DMS153 (cell line): ENCODE measurements at places on chromosomes 7 and 10.
A peak's percentile ranks its signal among the peaks of the same experiment; 100 is the strongest.

GRCh38 chr10:86547296-86547695, 25.7 kb upstream of the WAPL start:
- no peak for DNase-seq

DNA sequence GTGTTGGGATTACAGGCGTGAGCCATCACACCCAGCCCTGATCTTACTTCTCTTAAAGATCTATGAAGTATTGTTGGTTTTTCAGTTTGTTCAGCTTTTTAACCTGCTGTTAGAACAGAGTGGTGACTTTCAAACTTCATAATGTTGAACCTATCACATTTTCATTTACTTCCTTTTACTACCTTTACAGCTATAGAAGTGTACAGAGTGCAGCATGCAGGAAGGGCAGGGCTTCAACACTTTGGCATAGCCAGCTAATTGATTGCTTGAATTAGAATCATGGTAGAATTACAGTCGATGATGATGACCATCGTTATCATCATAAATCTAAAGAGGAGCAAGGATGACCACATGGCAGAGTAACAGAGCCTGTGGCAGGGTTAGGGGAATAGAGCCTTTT, 55.5 kb downstream of the AOAH start:
- DNase-seq, result no peak

DNA sequence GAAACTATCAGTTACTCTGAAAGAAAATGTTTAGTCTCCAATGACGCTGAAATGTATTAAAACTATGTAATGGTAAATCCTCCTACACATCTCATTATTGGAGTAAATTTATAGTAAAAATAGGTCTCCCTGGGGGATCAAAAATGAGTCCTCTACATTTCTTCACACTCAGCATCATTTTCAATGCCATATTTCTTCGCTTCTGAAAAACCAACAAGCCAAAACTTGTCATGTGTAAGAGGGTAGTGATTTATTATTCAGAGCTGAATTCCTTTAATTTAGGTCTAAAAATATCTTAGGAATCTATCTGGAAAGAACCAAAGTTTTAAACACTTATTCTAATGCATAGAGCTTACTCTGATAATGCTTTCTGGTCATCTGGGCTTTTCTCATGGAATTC, 3.0 kb downstream of the PDK4 start:
- no peak for DNase-seq

DNA sequence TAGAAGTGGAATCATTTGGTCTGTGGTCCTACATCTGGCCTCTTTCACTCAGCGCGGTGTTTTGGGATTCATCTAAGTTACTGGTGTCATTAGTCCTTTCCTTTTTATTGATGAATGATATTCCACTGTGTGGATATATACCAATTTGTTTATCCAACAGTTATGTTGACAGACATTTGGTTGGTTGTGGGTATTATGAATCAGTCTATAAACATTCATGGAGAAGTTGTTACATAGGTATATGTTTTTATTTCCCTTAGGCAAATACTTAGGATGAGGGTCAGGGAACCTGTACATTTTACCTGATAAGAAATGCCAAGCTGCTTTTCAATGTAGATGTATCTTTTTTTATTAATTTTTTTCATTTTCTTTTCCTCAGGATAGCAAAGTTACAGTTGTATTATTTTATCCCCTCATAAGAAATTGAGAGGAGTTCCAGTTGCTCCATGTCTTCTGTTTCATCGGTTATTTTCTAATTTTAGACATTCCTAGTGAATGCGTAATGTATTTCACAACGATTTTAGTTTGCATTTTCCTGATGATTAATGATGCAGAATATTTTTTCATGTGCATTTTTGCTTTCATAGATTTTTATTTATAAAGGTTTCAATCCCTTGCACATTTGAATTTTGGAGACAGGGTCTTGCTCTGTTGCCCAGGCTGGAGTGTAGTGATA, 203.8 kb upstream of the SH2B2 start:
- DNase-seq, result no peak

GRCh38 chr7:18468795-18469194, 26.8 kb upstream of the HDAC9 start:
- no peak for DNase-seq

DNA sequence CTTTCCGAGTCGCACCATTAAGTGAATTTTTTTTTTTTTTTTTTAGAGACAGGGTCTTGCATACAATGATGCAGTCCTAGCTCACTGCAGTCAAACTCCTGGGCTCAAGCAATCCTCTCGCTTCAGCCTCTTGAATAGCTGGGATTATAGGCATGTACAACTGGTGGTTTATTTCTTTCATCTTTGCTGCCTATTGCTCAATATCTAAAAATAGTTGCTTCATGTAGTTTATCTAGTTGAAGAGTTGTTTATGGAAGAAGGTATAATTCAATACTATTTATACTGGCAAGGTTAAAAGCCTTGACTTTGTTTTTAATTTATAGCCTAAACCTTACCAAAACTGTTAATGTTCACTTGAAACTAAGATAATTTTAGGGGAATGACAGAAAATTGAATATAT, 66.9 kb downstream of the SEMA3D start:
- DNase-seq, result no peak

DNA sequence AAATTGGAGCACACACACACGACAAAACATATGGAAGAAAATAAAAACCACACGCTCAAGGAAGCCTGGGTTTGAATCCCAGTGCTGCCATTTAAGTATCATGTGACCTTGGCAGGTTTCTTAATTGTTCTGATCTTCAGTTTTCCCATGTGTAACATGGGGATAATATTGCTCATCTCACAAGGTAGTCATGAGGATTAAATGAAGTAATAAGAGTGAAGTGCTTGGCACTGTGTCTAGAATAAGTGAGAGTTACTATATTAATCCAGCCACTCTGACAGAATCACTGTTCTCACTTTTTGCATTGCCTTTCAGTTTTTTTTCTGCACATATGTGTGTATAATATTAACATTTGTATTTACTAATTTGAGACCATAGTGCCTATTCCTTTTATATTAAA, 43.3 kb downstream of the GOLGA7B start:
- DNase-seq, result no peak

- peak; percentile 88 for DNase-seq
Observed at GRCh38 chr10:102678842-102679289, 34.6 kb downstream of the TRIM8 start.

GRCh38 chr7:33792547-33793105, 112.7 kb upstream of the BMPER start:
- DNase-seq, result no peak

DNA sequence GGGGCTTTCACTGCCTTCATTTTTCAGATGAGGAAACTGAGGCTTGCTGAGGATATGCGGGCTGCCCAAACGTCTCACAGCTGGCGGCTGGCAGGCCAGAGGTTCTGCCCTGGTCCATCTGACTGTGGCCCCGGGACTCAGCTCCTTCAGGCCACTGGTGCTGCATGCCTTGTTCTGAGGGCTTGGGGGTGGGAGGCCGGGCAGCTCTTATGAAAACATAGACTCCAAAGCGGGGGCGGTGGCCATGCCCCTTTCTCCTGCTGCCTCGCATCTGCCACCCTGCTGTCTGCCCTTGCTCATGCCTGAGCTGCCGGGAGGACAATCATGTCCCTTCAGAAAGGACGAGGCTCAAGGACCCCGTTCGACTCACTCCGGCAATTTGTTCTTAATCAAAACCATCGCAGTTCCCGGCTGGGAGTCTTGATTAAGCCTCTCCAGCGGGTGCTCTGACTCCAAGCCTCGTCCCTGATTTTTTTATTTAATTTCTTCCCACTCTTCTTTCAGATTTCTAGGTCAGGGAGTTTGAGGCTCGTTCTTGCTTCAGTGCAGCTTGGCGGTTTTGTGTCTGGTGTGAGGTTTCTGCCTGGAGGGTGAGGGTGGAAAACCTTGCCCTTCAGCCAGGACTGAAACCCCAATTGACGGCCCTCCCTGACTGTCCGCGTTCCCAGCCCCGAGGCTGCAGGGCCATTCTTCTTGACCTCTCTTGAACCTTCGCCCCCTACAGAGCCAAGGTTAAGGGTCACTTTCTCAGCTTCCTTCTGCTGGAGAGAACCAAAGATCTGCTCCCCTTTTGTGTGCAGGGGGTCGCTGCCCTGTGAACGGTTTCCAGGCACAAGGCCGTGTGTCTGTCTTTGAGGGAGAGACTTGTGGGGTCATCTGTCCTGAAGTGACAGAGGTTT, 120.8 kb downstream of the DNAJB6 start:
- no peak for DNase-seq

- DNase-seq, result no peak
Observed at GRCh38 chr10:58320351-58321049, 14.3 kb upstream of the UBE2D1 start.

- no peak for DNase-seq
Observed at GRCh38 chr7:151565541-151565940, 45.8 kb upstream of the RHEB start.

- DNase-seq, result no peak
Observed at GRCh38 chr7:90688810-90689209, 92.7 kb downstream of the CDK14 start.

- no peak for DNase-seq
Observed at GRCh38 chr7:151207315-151207714, 3.0 kb downstream of the H2BK1 start.

DNA sequence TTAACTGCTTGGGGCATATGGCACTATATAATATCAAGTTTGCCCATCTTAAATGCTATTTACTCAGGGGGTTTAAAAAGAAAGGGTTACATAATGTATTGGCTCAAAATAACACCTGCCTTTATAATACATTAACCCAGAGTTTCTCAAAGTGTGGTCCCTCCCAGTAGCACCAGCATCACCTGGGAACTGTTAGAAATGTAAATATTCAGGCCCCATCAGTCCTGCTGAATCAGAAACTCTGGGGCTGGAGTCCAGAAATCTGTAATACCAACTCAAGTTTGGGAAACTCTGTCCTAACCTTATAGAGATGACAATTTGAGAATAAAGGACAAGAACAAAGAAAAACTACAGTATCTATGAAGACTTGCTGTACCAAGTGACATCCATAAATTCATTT, 270.7 kb downstream of the PARD3 start:
- DNase-seq, result no peak

- DNase-seq, result no peak
Observed at GRCh38 chr7:5708271-5708670, 73.2 kb downstream of the RNF216 start.

GRCh38 chr10:14658331-14659127, 116.2 kb downstream of the FAM107B start:
- DNase-seq, result no peak

DNA sequence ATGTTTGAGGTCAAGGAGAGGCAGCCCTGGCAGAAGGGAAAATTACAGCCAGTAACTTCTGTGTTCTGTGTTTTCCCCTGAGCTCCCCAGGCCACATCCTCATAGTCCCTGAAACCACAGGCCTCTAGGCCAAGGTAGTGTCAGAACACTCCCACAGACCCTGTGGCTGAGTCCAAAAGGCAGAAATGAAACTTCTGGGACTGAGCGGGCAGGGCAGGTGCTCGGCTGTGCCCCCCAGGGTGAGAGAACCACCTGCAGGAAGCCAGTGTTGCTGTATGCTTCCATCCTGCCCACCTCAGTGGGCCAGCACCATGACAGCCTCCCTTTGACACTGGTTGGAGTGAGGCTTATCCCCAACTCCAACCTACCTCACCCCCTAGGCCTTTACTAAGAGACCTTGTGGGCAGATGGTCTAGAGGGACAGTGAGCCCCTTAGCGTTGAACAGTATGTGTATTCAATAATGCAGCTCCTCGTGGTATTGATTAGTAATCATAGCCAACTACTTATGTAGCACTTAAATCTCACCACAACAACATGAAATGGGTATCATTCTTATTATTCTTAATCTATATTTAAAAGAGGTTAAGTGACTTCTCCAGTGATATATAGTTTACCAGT, 30.3 kb downstream of the PIK3CG start:
- DNase-seq, result no peak

- no peak for DNase-seq
Observed at GRCh38 chr7:110090110-110090820, 1000.7 kb upstream of the LRRN3 start.

GRCh38 chr10:86855513-86855912, 99.1 kb downstream of the BMPR1A start:
- no peak for DNase-seq

GRCh38 chr7:10677668-10678232, 295.9 kb upstream of the PHF14 start:
- no peak for DNase-seq

GRCh38 chr7:91089382-91089963, 174.8 kb upstream of the FZD1 start:
- DNase-seq, result peak; percentile 36

DNA sequence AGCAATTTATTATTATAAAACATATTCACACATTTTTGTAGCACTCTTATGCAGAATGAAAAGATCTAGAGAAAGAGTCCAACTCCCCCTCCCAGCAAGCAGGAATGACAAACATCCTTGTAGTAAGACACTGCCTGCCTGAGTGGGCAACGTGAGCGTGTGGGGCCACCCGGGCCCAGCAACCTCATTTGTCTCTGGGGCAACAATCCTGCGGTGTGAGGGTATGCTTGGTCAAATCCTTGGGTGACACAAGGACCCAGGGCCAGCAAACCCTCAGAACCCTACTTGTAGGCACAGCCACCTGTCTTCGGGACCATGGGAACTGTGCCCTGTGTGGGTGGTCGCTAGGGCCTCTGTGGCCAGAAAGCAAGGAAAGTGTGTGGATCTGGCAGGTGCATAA, 10.7 kb downstream of the RHEB start:
- DNase-seq, result no peak

GRCh38 chr10:10872764-10873163, 144.9 kb upstream of the CELF2 start:
- DNase-seq, result no peak

DNA sequence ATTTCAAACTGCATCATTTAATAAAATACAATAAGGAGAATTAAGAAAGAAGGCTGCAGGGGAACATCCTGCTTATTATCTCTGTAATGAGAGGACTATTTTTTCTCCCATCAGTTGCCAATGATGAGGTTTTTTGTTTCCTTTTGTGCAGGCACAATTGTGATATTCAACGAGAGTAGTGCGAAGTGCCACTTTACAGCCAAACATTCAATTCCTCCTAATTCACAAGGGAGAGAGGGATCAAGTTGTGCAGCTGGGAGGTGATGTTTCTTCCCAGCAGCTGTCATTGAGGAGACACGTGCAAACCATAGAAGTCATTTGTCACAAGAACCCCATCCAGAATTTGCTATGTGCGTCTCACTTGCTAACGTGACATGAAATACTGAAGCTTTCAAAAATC, 81.6 kb upstream of the ICA1 start:
- DNase-seq, result peak; percentile 89

- no peak for DNase-seq
Observed at GRCh38 chr7:135160858-135161653, 9.5 kb downstream of the CYREN start.

- no peak for DNase-seq
Observed at GRCh38 chr7:16559497-16560179, 33.0 kb downstream of the LRRC72 start.

DNA sequence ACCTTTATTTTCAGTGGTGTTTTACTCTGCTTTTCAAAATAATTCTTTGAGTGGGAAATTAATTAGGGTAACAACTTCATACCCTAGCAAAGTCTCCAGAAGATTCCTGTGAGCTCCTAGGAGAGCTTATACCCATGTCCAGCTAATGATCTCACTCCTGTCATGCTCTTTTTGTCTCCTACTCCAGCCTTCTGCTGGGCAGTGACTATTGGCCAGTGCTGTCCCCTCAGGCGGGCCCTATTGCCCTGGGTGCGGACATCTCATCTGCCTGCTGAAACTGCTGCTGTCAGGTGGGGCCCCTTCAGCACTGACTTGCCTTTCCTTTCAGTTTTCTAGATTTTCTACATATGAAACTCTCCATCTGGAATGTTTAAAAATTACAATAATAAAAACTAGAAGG, 80.3 kb downstream of the EBLN1 start:
- no peak for DNase-seq

GRCh38 chr10:61423178-61423577, 30.0 kb downstream of the TMEM26 start:
- DNase-seq, result no peak

GRCh38 chr10:112140110-112140970, 43.2 kb downstream of the GPAM start:
- DNase-seq, result peak; percentile 37
